ENCODE measurements at places on chromosomes 5 and 9. TPM values are rescaled to one million over a fixed set of nuclear protein-coding genes. Genes with fewer than 3 reads are reported as not detected.

DNA sequence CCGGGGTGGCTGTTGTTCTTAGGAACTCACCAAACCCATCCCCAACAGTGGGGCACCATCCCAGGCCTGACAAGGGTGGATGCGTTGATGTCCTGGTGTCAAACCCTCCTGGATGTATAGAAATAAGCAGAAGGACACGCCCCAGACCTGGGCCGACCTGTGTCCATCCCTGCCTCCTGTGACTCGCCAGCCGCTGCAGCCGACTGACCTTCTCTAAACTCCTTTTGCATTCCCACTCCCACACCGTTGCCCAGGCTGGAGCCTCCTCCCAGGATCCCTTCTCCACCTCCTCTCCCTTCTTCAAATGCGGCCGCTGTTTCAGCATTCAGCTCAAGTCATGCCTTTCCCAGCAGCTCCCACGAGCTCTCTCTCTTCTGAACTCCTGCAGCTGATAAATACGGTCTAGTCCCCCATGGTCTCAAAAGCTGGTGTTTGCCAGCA is 213.2 kb upstream of the IER5L start:
- DNase-seq: no peak

GRCh38 chr5:573206-573605 is 38.9 kb upstream of the CEP72 start:
- no peak for DNase-seq

DNA sequence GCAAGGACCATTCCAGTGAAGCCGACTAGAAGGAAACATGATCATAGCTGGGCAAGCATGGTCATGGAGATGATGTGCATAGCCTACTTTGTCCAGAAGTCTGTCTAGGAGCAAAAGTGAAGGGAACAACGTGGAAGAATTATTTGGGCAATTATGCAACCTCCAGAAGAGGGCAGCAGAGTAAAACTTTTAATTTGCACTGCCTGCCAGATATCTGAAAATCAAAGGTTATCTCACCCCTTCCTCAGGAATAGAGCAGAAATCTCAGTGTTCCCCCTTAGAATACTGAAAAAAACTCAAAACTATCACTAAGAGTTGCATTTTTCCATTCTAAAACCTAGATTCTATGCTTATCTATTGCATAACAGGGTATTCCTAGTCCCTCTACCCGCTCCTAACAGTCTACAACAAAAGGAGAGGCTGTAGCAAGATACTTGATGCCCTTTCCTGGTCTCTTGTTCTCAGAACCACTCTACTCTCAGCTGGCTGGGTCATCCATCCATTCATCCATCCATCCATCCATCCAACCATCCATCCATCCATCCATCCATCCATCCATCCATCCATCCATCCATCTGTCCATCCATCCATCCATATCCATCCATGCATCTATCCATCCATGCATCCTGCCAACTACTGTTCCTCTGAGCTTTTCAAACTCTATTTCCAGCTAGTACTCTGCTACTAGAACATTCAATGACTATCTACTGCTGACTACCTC is 8.4 kb upstream of the SETD9 start:
- peak; percentile 41 for DNase-seq

Gene SHROOM1
- 4.8 TPM for total RNA-seq

Gene SOX30
- not detected for total RNA-seq

Gene FAM170A
- total RNA-seq: not detected

Measured in RPMI7951 (cell line).